ENCODE measurements at places on chromosomes 1 and 21.
A peak's percentile ranks its signal among the peaks of the same experiment; 100 is the strongest.

GRCh38 chr1:234944439-234945344, 183.9 kb downstream of the TOMM20 start:
- no peak for DNase-seq

DNA sequence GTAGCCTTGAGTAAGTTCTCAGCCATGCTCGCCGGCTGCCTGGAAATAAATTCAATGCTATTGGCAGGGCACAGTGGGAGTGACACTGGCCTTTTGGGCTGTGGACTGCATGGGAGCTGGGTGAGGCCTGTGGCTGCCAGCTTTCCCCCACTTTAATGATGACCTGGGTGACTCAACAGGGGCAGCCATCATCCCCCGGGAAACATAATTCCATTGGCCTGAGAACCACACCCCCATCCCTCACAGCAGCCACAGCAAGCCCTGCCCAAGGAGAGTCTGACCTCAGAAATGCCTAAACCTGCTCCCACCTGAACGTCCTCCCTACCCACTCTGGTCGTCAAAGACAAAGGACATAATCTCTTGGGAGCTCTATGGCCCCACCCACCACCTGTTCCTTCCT, 384.0 kb downstream of the LTN1 start:
- no peak for DNase-seq

DNA sequence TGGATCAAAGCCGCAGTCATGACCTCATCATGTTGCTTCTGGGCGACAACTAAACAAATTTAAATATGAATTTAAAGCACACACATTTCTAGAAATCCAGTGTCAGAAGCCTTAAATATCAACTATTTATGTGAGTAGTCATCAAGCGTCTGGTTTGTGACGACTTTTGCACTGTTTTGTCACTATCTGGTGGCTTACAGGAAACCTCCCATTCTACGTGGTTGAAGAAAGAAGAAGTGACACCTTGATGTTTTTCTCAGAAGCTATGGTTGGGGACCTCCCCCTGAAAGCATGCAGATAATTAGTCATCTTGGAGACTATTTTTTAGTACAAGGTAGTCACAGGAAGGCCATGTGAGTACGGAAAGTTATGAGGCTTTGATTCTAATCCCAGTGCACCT, 58.5 kb downstream of the TENT5C start:
- DNase-seq: no peak

GRCh38 chr21:35015435-35016024, 33.6 kb downstream of the RUNX1 start:
- DNase-seq: no peak

DNA sequence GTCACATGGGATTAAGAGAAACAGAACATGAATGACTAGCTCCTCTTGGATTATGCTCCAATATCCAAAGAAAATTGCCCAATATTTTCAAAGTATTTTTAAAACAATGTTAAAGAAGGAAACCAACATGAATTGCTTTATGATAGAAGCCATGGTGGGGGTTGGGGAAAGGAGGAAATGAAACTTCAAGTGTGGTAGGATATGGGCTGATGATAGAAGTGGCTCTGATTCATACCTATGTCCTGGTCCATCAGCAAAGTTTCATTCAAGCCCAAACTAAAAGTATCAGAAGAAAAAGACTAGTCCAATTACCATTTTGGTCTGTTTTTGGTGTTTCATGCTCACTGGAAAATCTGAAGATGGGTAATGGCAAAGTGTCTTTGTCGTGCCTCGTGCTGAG, 104.2 kb upstream of the PROX1 start:
- DNase-seq: no peak

GRCh38 chr1:119226913-119227312, 86.5 kb upstream of the WARS2 start:
- DNase-seq: no peak

GRCh38 chr1:79791488-79792218, 785.1 kb upstream of the ADGRL4 start:
- no peak for DNase-seq

GRCh38 chr1:63119575-63120155, 202.7 kb upstream of the FOXD3 start:
- DNase-seq: no peak

DNA sequence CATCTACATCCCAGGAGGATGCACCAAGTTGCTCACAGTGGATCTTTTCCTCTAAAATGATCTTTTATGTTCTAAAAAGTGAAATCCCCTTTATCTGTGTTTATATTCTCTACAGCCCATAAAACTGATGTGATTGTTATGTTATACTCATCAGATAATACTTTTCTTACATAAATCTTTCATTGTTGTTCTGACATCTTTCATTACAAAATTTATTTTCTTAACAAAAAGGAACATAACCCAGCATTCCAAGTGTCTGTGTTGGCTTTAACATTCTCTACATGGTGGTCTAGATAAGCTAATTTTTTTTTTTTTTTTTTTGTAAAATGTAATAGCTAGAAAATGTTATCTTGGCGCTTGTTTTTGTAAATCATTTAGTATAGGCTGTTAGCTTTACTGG, 8.3 kb upstream of the CACYBP start:
- DNase-seq: no peak

- no peak for DNase-seq
Measured at GRCh38 chr1:87362834-87363426, 34.2 kb downstream of the LMO4 start.

- DNase-seq: no peak
Measured at GRCh38 chr1:149844101-149844500, 55.3 kb upstream of the BOLA1 start.

- no peak for DNase-seq
Measured at GRCh38 chr1:64539781-64540218, 69.9 kb downstream of the CACHD1 start.

DNA sequence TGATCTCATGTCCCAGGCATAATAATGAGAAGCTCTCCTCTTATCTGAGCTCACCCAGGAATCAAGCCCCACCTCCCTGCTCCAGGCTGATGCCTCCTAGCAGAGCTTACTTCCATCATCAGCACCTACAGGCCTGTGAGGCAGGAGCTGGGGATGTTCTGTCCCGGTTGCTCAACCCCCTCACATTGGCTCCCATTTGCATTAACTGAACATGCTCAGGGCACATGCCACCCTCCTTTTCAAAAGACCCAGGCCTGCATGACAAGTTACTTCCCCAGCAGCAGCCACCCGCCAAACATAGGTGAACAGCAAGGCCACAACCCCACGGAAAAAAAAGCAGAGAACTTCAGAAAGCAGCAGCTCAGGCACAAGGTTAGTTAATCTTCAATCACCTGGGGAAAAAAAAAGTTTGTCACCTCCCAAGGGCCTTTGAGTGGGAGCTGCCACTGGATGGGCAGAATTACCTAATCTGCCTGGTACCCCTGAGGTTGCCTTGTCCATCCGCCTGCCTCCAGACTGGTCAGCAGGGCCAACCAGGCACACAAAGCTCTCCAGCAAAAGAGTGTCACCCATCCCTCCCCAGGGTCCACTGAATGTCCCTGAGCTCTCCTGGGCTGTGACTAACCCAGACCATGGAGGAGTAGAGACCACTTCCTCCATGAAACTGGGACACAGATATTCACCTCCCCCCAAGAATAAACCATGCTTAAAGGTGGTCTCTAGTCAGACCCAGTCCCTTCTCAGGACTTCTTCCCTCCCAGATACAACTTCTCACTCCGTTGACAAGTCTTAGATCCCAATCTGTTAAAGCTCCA, 4.4 kb downstream of the KCNN3 start:
- no peak for DNase-seq

DNA sequence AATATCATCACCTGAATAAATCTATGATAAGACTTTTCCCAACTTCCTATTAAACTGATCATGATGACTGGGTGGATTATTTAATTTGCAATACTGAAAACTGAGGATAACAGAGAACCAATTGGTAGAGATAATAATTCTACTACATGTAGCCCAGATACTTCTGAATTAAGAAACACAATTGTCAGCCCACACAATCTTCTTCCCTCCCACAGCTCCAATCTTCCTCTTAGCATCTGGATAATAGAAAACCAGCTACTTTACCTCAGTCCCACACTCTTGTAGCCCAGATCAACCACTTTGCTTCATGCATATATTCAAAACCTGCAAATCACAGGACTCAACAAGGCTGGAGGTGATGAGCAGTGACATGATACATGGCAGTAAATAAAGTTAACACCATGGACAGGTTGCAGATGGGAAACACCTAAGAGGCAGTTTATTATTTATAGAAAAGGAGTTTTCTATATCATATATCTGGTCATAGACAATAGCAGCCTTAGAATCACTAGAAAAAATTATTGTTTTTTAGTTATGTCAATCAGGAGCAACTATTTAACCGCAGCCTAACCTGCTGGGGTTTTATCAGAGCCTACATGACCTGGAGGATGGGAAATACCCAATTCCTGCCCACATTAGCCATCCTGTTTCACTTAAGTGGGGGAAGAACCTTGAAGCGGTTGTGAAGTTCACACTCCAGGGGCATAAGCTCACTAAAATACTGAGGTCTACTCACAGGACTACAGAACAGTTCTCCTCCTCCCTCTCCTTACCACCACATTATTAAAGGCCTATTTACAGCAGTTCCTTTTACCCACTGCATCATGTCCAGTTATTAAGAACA, 16.7 kb downstream of the FRRS1 start:
- DNase-seq: no peak

DNA sequence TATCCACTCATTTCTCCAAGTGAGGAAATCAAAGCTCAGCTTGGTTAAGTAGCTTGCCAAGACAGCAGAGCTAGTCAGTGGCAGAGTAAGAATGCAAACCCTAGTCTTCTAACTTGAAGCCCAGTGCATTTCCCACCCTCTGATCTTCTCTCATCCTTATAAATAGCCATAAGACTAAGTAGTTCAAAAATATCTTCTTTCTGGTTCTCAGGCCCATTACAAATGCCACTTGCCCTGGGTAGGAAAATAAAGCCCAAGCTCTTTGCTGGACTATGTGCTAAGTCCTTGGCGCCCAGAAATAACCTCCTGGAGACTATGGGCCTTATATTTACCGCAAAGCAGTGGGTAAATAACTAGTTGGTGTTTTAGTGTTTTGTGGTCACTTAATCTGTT, 505.8 kb downstream of the PLPP3 start:
- DNase-seq: no peak

DNA sequence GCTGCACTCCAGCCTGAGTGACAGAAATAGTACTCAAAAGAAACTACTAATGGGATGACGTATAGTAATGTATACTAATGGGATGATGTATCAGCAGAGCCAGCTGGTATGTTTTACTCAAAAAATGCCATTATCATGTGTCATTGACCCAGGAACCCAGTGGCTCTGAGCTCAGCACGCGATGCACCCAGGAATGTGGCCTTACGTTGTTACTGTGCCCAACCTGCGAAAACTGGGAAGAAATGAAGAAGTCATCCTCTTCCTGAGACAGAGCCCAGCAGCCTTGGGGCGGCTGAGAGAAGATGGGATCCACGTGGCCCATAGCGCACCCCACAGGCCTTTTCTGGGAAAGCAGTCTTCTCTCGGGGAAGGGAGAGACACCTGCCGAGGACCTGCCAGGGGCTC, 8.8 kb downstream of the UBE2J2 start:
- DNase-seq: no peak

- no peak for DNase-seq
Measured at GRCh38 chr1:198498881-198499280, 41.6 kb downstream of the ATP6V1G3 start.

GRCh38 chr1:54850069-54850730, 36.8 kb downstream of the DHCR24 start:
- peak; percentile 64 for DNase-seq

GRCh38 chr1:19903621-19904020, 19.8 kb downstream of the PLA2G2E start:
- no peak for DNase-seq

DNA sequence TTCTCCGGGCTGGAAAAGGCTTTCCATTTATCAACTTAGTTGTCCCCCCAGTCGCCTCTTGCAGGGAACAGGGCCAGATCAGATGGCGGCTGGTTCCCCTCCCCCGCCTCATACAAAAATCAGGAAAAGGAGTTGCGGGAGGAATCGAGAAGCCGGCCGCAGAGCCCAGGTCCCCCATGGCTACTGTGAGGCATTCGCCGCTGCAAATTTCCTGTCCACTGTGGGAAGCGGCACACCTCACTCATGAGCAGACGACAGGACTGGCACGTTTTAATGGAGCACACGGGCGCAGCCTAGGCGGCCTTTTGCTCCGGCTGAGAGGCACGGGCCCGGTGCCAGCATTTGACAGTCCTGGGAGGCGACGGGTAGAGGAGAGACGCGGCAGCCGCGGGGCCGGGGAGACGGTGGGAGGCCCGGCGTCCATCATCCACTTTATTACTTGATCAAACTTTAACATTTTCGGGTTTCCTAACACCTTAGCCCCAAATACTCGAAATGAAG, 1.1 kb downstream of the GNG4 start:
- no peak for DNase-seq

DNA sequence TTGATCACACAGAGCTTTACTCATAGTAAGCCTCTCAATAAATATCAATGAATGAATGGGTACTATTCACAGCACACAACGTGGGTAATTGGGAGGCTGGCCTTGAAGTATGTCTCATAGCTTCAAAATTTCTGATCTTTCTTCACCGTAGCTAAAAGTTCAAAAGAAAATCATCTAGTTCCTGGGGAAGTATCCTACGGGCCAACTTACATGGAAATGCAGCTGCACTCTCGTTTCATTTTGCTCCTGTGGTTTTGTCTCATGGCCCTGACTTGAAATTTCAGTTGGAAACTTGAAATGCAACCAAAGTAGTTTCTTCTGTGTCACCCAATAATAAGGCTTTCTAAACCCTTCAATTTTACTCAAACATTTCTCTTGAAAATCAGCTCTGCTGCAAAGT, 76.1 kb upstream of the CNIH3 start:
- DNase-seq: no peak

DNA sequence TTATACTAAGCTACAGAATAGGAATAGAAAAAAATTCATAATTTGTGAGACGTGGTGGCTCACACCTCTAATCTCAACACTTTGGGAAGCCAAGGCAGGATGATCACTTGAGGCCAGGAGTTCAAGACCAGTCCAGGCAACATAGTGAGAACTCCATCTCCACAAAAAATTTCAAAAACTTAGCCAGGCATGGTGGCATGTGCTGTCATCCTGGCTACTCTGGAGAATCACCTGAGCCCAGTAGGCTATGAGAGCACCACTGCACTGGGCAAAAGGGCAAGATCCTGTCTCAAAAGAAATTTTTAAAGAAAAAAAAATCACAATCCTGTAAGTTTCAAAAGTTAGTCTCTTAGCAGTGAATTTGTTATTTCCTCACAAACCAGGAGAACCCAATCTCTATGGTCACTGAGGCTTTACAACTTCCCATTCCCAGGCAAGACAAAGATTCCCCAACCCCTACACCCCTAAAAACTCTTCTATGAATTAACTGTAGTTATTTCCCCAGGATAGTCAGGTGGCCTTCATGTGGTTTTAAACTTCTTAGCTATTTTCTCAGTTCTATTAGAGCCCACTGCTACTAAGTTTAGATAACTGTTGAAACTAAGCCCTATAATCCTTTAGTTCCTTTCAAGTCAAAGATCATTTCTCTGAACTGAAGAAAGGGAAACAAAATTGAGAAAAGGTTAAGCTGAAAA, 74.5 kb downstream of the FOXJ3 start:
- no peak for DNase-seq

DNA sequence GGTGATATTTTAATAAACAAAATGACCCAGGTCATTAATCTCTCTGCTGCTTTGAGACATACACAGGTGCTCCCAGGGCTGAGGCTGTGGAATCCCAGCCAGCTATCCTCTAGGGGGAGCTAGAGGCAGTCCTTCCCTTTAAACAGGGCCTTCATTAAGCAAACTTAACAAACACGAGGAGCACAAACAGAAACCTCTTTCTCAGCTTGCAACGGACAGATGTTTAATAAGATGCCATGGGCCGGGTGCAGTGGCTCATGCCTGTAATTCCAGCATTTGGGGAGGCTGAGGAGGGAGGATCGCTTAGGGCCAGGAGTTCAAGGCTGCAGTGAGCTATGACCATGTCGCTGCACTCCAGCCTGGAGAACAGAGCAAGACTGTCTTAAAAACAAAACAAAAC, 106.7 kb downstream of the HIVEP3 start:
- peak; percentile 24 for DNase-seq

Measured in globus pallidus (tissue), 1 donor.